ENCODE measurements at places on chromosomes 5 and 9.

- peak; percentile 58 for DNase-seq
Observed at GRCh38 chr5:134224888-134225779, 739 bp downstream of the PPP2CA start.

DNA sequence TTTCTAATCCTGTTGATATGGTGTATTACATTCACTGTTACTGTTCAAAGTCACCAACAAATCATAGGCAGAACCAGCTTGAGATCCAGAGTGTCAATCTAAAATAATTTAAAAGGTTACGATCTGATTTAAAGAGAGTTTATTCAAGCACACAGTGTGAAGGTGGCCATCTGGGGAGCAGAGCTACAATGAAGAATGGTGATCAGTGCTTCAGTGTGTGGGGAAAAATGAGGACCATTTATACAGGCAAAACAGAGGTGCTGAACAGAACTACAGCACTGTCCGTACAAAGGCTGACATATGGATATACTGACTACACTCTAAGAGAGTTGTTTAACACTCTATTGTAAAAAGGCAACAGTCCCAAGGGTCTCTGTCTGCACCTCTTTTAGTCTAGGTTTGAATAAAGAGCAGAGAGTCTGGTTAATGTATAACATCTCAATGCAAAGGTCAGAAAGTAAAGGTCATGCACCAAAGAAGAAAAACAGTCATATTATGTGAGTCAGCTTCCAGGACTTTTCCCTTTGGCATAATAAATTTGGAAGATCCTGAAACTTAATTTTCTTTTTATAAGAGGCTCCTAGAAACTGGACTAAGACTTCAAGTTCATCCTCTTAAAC lies 29.7 kb upstream of the TDRD7 start:
- DNase-seq, result no peak

- DNase-seq, result no peak
Observed at GRCh38 chr9:4324513-4324912, 24.6 kb upstream of the GLIS3 start.

- no peak for DNase-seq
Observed at GRCh38 chr5:14854799-14855198, 16.8 kb downstream of the ANKH start.

- DNase-seq, result no peak
Observed at GRCh38 chr9:109629615-109630014, 131.5 kb upstream of the PTPN3 start.

- DNase-seq, result peak; percentile 38
Observed at GRCh38 chr5:15683332-15683731, 183.4 kb downstream of the FBXL7 start.

GRCh38 chr9:93580654-93581380 lies 4.4 kb downstream of the PHF2 start:
- peak; percentile 27 for DNase-seq

DNA sequence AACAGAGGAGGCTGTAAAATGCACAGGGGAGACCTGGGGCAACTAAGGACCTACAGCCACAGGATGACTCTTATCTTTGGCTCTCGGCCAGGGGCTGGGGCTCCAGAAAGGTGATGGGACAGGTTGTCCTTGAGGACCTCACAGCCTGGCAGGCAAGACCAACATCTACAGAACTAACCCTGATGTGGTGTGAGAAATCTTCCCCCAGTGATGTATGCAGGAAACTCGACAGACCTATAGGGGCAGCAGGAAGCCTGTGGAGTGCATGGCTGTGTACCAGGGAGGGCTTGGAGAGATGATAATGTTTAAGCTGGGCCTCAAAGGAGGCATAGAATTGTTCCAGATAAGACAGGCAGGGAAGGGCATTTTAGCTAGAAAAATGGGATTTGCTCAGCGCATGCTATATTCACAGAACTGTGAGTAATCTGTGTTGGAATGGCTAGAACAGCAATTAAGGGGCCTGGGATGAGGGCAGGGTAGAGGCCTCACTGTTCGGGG lies 68.5 kb upstream of the SLC25A51 start:
- DNase-seq, result no peak
